NCI-H345 (cell line): ENCODE measurements at places on chromosomes 1 and 21.

DNA sequence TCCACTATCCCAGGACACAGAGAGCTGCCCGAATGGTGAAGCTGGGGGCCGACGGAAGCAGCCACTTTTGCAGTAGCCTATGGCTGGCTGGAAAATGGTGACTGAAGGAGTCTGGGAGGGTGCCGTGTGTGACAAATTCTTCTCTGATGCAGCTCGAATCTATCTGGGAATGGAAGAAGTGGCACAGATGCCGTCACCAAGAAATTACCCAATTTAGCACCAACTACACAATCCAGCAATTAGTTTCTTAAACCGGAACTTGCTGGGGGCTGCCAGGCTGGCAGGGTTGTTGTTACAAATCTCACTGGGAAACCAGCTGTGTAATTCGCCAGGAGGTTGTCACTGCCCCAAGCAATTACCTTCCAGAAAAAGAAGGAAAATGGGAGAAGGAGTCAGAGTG, 18.0 kb downstream of the DLGAP3 start:
- no peak for DNase-seq

- no peak for DNase-seq
Measured at GRCh38 chr1:119966020-119966419, 69.7 kb upstream of the ADAM30 start.

DNA sequence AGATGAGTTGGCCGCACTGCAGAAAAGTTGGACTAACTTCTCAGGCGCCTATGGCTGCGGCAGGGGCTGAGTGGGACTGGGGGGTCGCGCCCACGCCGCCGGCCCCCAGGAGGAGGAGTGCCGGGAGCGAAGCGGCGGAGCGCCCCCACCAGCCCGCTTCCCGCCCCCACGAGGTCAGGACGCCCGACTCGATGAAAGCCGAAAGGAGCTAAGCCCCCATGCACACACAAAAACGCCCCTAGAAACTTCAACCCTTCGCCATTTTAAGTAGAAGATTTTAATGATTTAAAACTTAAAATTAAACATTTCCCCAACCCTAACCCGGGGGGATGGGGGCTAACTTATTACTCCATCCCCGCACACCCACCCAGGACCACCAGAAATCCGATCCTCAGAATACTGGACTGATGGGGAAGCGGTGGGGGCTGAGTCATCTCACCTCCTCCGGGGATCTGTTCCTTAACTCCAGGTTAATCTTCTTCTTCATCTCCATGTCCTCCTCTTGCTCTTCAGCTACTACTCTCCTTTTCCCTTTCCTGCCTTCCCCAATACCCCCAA, 539 bp downstream of the ANP32E start:
- DNase-seq = peak; percentile 34

- no peak for DNase-seq
Measured at GRCh38 chr1:73500154-73500553, 697.8 kb downstream of the LRRIQ3 start.

GRCh38 chr1:42490237-42490636, 27.2 kb downstream of the CCDC30 start:
- DNase-seq = no peak

GRCh38 chr21:45075596-45076244, 1.3 kb downstream of the ADARB1 start:
- DNase-seq = no peak

DNA sequence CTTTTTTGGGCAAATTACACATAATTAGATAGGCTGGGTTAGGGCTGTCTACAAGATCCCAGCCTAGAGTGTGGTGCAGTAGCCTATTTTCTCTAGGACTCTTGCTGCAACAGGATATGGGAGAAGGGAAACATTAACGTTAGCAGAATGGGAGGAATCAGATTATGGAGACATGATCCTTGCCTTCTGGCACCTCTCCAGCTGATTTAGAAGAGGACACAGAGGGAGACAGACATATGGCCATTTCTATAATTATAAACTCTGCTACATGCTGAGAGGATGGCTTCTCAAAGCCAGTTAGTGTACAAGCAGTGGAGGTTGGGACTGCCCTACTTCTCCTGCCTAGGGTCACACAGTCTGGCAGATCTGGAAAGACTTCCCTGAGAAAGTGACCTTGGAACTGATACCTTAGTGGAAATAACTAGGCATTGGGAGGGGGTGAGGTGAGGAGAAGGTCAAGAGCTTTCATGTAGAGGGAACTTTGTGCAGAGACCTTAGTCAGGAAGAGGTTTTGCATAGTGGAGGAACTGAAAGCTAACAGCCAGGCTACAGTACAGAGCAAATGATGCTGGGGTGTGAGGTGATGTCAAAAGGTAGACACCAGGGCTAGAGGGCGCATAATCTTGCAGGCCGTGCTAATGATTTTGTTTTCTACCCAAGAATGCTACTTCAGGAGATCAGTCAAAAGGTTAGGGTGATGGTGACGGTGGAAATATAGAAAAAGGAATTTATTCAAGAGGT, 1.2 kb upstream of the CD1D start:
- DNase-seq = no peak

- no peak for DNase-seq
Measured at GRCh38 chr1:224656392-224656791, 40.3 kb downstream of the CNIH3 start.

DNA sequence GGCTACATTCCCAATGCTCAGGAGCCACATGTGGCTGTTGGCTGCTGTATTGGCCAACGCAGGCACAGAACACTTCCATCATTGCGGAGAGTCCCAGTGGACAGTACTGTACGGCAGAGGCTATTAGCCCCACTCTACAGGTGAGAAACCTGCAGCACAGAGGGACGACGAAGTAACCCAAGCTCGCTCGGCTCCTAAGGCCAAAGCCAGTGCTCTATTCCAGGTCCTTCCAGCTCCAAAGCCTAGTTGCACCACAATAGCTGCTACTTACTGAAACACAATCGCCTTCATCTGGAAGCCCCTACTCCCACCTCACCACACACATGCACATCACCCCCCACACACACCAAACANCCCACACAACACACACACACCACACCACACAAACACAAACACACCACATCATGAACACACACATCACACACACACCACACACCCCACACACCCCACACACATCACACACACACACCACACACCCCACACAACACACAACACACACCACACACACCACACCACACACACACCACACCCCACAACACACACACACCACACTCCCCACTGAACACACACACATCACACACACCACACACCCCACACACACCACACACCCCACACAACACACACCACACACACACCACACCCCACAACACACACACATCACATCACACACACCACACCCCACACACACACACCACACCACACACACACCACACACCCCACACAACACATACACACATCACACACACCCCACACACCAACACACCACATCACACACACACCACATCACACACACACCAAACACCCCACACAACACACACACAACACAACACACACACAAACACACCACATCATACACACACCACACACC, 3.2 kb downstream of the LYPD8 start:
- DNase-seq = no peak

DNA sequence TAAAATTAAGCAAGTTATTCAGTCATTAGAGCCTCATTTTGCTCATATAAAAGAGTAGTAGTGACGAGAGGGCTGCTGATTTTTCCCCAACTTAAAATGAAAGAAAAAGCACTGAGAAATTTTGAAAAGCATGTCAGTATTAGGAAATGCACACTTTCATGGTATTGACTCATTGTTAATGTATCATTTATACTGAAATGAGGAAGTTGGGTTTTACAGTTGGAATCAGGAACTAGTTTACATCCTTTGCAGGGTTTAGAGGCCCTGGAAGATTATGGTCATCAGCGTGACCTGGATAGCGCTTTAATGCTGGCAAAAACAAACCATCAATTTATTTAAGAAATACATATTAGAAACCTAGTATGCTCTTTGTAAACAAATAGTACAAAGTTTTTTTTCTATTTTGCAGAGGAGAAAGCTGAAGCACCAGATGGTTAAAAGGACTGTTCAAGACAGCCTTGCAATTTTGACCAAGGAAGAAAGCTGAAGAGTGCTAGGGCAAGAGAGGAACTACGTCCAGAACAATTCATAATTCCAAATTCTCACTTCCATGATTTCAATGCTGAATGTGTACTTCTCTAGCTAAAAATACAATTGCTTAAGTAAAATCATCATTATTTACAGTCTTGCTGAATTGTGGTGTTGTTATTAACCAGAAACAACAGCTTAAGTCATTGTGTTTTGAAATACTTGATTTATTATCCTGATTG, 94.8 kb upstream of the SGIP1 start:
- DNase-seq = no peak

- no peak for DNase-seq
Measured at GRCh38 chr1:101409102-101409501, 172.3 kb downstream of the S1PR1 start.

DNA sequence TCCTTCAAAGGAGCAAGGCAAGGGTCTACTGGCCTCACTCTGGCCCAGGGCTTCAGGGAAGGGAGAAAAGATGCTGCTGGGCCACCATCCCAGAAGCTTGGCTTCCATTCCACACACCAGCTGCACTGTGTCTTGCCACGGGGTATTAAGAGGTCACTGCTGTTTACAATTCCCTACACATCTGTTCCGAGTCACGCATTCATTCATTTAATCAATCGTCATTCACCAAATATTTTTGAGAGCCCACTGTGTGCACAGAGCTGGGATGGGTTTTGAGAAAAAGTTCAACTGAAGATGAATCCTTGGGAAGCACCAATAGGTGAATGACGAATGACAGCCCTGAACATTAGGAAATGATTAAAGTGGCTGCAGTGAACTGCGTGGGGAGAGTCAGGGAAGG, 101.7 kb downstream of the NAV1 start:
- no peak for DNase-seq

DNA sequence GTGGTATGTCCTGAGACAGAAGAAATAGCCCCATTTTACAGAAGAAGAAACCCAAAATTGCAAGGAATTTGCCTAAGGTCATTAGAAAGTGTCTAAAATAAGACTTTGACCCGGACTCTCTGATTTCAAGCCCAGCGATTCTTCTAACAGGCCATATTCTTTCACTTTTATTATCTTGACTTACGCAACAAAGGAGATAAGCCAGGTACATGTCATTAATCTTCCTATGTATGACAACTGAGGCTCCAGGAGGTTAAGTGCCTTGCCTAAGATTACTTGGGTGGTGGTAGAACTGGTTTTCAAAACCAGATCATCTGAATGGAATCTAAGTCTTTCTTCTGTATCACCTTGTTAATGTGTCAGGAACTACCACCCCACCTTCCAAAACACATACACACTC, 124.3 kb downstream of the PBX1 start:
- DNase-seq = no peak

DNA sequence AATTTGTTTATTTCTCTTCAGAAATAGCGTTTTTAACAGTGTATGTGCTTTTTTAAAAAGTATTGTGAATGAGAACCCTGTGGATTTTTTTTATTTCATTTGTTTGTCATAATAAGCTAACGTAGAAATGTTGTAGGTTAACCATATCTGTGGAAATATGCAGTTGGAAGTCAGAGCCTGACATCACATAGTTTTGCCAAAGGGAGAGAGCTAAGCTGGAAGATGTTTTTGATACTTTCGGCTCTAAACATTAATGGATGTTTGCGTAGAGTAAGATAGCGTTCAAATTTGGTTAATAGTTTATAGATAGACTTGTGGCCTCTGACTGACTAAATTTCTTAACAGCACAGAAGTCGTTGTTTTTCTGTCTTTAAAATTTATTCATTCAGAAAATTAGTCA, 47.4 kb upstream of the ANGPTL1 start:
- no peak for DNase-seq

GRCh38 chr1:97396463-97396862, 524.4 kb downstream of the DPYD start:
- no peak for DNase-seq

DNA sequence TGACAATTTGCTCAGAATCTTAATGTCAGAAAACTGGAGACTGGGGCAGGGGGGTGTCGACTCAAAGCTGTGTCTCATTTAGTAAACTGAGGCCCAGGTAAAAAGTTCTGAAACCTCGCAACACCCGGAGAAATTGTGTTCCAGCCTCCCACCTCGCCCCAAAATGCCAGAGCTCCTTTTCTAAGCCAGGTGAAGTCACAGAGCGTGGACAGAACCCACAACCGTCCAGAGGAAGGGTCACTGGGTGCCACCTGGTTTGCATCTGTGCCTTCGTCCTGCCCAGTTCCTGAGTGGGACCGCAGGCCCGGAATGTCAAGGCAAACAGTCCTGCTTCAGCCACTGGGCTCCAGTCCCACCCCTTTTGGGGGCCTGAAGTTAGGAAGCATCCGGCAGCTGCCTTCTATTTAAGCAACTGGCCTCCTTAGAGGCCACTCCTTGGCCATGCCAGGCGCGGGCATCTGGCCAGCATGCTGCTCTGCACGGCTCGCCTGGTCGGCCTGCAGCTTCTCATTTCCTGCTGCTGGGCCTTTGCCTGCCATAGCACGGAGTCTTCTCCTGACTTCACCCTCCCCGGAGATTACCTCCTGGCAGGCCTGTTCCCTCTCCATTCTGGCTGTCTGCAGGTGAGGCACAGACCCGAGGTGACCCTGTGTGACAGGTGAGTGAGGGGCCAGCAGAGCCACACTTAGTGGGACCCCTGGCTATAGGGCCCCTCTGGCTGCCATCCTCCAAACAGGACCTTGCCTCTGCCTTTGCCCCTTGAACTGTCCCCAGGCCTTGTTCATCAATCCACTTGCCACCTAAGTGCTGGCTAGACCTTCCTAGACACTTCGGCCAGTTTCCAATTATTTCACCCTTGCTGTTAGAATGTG, at the start of gene TAS1R1:
TSS of gene TAS1R1 (plus strand) at position 401 of the 872 bp plus-strand sequence. CDS start at position 468, 67 bp downstream.
- no peak for DNase-seq

- no peak for DNase-seq
Measured at GRCh38 chr1:154536570-154536969, 21.9 kb downstream of the UBE2Q1 start.

- no peak for DNase-seq
Measured at GRCh38 chr1:53643041-53643880, 95.7 kb downstream of the GLIS1 start.

DNA sequence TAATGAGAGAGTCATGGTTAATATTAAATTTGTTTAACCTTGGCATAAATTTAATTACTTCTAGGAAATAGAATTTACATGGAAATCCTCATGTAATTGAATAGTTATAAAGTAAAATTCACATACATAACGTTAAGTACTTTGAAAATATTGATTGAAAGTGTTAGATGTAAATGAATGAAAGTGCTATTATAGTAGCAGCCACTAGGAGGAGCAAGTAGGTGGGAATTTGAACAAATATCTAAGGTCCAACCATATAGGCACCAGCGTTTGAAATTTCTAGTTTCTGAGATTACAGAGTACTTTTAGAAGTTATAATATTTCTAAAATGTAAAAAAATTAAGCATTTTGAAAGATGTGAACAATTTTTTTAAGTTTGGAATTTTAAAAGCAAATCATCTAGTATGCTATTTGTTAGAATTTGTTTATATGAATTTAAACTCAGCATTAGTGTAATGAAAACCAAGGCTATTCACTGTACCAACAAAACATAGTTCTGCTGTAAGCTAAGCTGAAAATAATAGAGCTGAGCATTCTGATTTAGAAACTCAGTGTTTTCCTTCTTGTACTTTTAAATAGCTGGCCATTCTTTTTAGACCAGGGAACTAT, 3.3 kb downstream of the B3GALT2 start:
- peak; percentile 77 for DNase-seq

- no peak for DNase-seq
Measured at GRCh38 chr1:17680308-17680707, 74.8 kb upstream of the ACTL8 start.

GRCh38 chr1:46613661-46614603, 2.7 kb downstream of the MOB3C start:
- DNase-seq = no peak
